ENCODE measurements at places on chromosomes 4 and X.
A peak's percentile ranks its signal among the peaks of the same experiment; 100 is the strongest.

- no peak for DNase-seq
These were observed 809.6 kb downstream of the PDHA2 start for GRCh38 chr4:96649536-96649935.

DNA sequence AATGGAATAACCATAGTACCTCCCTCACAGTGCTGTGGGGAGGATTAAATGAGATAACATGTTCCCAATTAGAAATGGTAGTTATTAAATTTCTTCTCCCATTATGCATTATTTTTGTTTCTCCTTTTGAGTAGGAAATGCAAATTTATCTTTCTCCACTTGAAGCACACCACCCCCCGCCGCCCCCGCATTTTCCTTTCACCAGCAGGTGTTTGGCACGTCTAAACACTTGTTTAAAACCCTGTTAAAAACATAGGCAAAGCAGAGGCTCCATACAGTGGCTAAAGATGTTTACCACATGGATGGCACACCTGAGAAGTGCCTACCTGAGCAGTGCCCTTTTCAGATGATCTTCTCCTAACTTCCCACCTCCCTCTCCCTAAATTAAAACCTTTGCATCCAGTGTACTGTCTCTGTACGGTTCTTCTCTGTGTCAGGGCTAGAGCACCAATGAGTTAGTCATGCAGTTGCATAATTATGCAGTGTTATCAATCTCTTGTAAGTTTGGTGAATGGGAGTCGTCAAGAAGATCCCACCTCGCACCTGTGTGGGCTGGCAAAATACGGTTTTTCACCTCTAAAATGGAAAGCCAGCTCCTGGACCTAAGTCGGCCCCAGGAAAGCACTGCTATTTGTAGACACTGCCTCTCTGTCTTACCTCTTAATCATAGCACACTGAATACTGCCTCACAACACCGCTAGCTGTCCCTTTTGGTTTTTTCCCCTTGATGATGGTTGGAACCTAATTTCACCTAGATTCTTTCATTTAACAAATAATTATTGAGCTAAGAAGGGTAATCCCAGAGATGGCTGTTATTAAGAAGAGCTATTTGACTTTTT is 122.0 kb downstream of the CT47B1 start:
- DNase-seq = no peak

DNA sequence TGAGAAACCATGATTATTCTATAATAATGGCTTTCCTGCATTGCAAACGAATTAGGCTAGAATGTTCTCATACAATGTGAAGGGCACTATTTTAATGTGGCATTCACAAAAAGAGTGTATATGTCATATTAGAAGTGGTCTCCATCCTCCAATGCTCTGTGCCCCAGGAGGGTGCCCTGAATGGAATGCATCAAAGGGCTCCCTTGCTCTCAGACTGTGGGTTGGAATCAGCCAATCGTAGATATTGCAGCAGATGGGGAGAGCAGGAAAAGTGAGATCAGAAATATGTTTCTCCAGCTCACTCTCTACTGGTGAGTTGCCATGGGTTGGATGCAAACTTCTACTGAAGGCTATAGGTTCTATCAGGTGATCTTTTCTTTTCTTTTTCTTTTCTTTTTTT is 11.9 kb upstream of the NSUN7 start:
- DNase-seq = no peak

GRCh38 chrX:109218761-109219160 is 263.1 kb downstream of the GUCY2F start:
- DNase-seq = no peak

GRCh38 chr4:113435893-113436292 is 325.6 kb downstream of the CAMK2D start:
- DNase-seq = no peak

DNA sequence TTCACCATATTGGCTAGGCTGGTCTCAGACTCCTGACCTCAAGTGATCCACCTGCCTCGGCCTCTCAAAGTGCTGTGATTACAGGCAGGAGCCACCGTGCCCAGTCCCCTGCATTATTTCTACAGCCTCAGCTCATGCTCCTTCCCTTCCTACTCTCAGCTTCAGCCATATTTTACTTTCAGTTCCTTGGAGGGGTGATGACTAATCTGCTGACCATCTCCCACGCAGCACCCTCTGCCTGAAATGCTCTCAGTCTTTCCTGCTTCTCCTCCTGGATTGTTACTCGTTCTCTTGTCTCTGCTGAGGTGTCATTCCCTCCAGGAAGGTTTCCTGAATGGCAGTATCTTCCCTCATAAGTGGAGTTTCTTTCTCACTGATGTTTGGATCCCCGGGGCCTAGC is 63.3 kb downstream of the MOSPD2 start:
- no peak for DNase-seq

DNA sequence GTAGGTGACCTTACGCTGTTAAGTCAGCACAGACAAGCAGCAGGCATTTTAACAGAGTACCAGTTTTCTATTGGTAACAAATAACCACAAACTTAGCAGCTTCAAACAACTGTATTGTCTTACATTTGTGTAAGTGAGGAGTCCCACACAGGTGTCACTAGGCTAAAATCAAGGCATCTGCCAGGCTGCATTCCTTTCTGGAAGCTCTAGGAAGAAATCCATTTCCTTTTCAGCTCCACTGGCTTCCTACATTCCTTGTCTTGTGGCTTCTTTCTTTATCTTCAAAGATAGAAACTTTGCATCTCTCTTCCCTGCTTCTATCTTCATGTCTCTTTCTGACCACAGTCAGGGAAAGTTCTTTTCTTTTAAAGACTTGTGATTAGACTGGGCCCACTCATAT is 139.9 kb downstream of the TMEM144 start:
- DNase-seq = no peak

GRCh38 chrX:71846429-71846828 is 64.2 kb upstream of the NHSL2 start:
- DNase-seq = no peak

DNA sequence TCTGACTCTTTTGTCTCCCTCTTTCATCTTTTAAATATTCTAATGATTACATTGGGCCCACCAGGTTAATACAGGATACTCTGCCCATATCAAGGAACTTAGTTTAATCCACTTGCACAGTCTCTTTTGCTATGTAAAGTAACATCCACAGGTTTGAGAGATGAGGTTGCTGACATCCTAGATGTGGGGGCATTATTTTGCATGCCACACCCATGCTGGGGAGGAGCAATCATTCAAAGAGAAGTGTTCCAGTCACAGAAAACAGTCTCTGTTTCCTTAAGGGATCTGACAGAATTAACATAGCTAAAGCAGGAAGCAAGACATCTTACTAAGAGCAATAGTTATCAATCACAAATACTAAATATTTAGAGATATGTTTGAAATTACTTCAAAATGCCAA is 11.5 kb upstream of the TRAM1L1 start:
- no peak for DNase-seq

- peak; percentile 32 for DNase-seq
These were observed 392.5 kb downstream of the BCOR start for GRCh38 chrX:39705290-39705689.

DNA sequence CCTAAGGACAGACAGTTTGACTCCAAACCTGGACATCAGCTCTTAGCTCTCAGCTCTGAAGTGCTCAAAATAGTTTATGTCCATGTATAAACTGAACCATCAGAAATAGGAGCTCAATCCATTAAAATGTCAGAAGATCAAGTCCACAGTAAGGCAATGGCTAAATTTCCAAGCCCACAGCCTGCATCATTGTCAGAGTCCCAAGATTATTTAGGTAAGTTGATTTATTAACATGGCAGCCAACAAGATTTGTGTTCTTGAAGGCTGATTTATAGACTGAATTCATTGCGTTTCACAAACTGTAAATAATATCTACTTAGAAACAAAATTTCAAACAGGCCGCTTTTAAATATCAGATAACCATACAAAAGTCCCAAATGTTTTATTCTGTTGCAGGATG is 286.5 kb upstream of the ADGRL3 start:
- no peak for DNase-seq

GRCh38 chr4:53852343-53852742 is 212.1 kb downstream of the CHIC2 start:
- no peak for DNase-seq
